ENCODE measurements at places on chromosomes 5 and 9. TPM values are rescaled to one million over a fixed set of nuclear protein-coding genes. Genes with fewer than 3 reads are reported as not detected.

GRCh38 chr5:69331528-69332445 is 814 bp downstream of the CCDC125 start:
- H3K27ac ChIP-seq, result peak overlapping the region; percentile 68
- no peaks in the 10 kb centered on the region for H3K36me3 ChIP-seq
- H3K4me1 ChIP-seq, result peaks cover 25% of the 10 kb centered on the region
- no peaks in the 10 kb centered on the region for H3K27me3 ChIP-seq
- no peak for DNase-seq

DNA sequence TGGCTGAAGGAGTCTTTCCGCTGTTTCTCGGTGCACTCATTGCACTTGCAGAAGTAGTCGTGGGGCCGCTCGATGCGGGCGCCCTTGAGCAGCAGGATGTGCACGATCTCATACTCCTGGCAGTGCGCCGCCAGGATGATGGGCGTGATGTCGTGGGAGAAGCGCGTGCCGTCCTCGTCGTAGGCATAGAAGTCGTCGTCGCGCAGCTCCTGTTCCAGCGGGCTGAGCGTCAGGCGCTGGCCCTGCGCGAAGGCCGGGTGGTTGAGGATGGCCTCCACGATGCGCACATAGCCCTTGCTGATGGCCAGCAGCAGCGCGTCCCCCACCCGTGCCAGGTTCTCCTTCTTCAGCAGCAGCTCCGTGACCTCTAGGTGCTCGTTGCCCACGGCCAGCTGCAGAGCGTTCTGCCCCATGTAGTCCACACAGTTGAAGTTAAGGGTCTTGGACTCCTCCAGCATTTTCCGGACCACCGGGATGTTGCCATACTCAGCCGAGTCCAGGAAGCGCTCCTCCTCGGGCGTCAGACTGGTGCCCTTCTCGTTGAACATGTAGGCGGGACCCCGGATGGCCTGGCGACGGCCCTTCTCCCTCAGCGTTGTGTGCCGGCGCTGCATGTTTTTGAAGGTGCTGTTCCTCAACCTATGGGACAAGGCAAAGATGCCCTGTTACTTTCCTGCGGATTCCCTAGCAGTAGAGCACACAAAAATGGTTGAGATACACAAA is 8.4 kb downstream of the TRPC7 start:
- H3K4me3 ChIP-seq, result no peak overlapping the region
- H3K4me1 ChIP-seq, result no peaks in the 10 kb centered on the region
- no peak for DNase-seq
- no peak overlapping the region for H3K27ac ChIP-seq

Gene PCDHB10
- 1.1 TPM for total RNA-seq

Gene HMMR
- total RNA-seq, result 0.47 TPM

DNA sequence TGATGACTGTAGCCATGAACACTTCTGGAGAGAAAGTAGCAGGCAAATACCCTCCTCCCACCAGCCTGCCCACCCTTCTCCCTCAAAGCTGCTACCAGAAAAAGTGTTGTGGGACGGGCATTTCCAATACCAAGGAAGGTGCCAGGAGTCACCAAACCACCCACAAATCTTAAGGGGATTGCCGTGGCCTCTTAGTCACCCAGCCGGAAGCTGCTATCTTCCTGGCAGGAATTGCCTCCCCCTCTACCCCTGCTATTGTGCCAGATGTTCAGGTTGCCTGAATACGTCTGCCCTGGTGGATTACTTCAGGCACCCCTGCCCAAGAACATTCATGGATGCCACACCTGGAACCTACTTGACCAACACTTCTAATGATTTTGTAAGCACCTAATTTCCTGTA is 156.1 kb downstream of the TTC39B start:
- no peaks in the 10 kb centered on the region for H3K27me3 ChIP-seq
- H3K36me3 ChIP-seq, result no peaks in the 10 kb centered on the region
- H3K4me1 ChIP-seq, result peaks cover 19% of the 10 kb centered on the region
- no peak overlapping the region for H3K4me3 ChIP-seq
- H3K27ac ChIP-seq, result no peak overlapping the region

Gene JAKMIP2
- 0.24 TPM for total RNA-seq

Gene SLC25A2
- not detected for total RNA-seq

All from heart left ventricle (tissue), 16 donors.